ENCODE measurements at places on chromosomes 4 and X. TPM values are rescaled to one million over a fixed set of nuclear protein-coding genes. Genes with fewer than 3 reads are reported as not detected.

The SLITRK4 gene
- total RNA-seq: 8.3 TPM

The TCEAL2 gene
- not detected for total RNA-seq

The CLCN5 gene
- total RNA-seq: 13.5 TPM

The ZFP42 gene
- total RNA-seq: not detected

The PAK3 gene
- total RNA-seq: 0.90 TPM

The PABPC1L2A gene
- not detected for total RNA-seq

The TMPRSS11D gene
- 0.09 TPM for total RNA-seq

The GAGE12E gene
- not detected for total RNA-seq

The PRRG1 gene
- total RNA-seq: 15.3 TPM

The LRRC66 gene
- total RNA-seq: 0.81 TPM

The PPP1R2C gene
- total RNA-seq: not detected

The USP17L18 gene
- not detected for total RNA-seq

The DCAF4L1 gene
- total RNA-seq: 0.25 TPM

The GC gene
- not detected for total RNA-seq

The GSX2 gene
- not detected for total RNA-seq

The GPR50 gene
- not detected for total RNA-seq

The CD40LG gene
- not detected for total RNA-seq

The PDE5A gene
- 146 TPM for total RNA-seq

The WAS gene
- 0.09 TPM for total RNA-seq

The WDR13 gene
- 72.7 TPM for total RNA-seq

The GAGE12F gene
- not detected for total RNA-seq

The POU3F4 gene
- not detected for total RNA-seq

The ZAR1 gene
- total RNA-seq: not detected

The RASSF6 gene
- not detected for total RNA-seq

The GAGE2A gene
- total RNA-seq: not detected

The CLDN22 gene
- total RNA-seq: under 0.01 TPM

The BTC gene
- not detected for total RNA-seq

The MSANTD1 gene
- 0.63 TPM for total RNA-seq

The OPRPN gene
- not detected for total RNA-seq

The COL4A6 gene
- total RNA-seq: 1.3 TPM

The GPR101 gene
- total RNA-seq: not detected

Data from fibroblast of the aortic adventitia (primary cell).